ENCODE measurements at places on chromosomes 7 and 10.

DNA sequence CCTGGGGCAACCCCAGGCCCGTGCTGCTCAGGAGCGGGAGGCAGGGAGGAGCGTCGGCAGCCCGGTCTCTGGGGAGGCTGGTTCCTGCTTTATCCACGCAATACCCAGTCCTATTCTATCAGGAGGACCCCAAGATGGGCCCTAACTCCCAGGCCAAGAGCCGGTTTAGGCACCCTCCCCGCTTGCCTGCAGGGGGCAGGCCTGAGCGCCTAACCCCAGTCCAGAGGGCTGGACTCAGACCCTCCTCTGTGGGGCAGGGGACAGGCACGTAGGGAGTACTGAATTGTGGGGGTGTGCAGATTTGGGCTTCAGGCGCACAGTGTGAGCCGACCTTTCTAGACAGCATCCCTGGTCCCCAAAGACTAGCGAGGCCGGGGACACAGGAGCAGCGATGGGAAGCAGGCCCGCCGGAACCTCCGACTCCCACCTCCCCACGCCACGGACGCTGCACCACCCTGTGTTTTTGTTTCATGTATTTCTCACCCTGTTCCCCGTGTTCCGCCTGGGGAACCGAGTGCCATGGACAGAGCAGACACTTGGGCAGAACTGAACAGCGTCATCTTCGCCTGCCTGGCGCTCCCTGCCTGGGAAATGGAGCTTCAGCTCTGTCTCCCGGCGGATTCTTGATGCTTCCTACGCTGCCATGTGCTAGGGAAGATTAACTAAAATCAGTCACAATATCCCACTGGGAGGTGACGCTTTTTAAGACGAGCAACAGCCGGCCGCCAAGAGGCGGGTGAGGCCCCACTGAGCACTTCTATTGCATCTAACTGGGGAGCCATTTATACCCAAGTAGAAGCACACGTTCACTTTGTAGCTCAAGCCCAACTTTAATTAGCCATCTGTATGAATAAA is 5.3 kb downstream of the NUDT1 start:
- DNase-seq = no peak

DNA sequence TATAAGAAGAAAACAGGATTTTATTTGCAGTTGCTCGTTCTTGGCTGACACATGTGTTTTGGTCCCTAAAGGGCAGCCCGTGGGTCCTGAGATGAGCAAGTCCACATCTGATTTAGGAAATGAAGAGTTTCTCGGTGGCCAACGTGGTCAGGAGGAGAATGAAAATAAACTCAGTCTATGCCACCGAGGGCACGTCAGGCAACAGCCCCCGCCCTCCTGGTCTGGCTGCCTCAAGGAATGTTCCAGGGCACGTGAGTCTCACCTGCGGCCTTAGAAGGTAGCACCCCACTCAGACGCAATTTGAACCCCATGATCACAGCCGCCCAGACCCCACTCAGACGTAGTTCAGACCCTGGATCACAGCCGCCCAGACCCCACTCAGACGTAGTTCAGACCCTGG is 197.2 kb downstream of the ADARB2 start:
- DNase-seq = no peak

DNA sequence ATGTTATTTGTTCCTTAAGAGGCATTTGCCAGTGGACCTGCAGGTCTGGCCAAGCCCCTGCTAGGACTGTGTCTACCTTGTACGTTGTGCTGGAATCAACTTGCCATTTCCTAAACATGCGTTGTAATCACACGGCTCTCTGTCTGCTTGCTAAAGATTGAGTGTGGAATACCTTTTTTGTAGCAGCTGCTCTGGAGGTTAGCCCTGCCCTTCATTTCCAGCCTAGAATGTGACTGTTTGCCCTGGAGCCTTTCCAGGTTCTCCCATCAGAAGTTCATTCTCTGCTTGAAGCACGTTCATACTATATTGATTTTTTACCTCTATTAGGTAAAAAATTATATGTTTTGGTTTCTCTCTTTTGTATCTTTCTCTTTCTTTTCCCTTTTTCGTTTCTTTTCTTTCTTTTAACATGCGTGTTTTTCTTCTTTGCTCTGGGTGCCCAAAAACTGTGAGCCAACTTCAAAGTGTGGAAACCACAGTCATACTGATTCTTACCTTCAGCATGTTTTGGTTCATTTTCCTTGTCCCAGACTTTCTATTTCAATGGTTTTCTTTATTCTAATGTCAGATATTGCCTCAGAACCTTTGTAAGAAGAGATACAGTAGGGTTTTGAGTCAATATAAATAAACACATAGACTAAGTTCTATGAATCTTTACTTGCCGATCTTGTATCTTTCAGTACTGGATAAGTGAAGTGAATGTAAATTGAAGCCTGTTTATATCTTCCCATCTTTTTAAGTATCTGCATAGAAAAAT is 111.9 kb upstream of the RPA3 start:
- no peak for DNase-seq

- no peak for DNase-seq
These were observed 24.2 kb downstream of the TSPAN15 start for GRCh38 chr10:69475433-69475830.

- no peak for DNase-seq
These were observed 5.0 kb upstream of the GDF2 start for GRCh38 chr10:47317251-47317650.

DNA sequence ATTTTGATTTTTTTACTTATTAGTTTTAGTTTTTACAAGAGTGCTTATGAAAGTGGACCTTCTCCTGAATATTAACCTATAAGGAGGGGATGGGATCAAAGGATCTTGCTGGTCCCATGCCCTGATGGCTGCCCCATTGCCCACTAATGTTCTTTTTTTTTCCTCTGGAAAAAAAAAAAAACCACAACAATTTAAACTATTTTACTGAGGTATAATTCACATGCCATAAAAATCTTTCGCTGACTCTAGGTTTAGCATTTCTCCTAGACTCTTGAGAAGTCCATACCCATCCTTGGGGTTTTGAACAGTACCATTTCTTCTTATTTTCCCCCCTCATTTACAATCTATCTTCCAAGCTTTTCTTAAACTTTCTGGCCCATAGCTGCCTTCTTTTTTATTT is 481.8 kb downstream of the TFEC start:
- no peak for DNase-seq

DNA sequence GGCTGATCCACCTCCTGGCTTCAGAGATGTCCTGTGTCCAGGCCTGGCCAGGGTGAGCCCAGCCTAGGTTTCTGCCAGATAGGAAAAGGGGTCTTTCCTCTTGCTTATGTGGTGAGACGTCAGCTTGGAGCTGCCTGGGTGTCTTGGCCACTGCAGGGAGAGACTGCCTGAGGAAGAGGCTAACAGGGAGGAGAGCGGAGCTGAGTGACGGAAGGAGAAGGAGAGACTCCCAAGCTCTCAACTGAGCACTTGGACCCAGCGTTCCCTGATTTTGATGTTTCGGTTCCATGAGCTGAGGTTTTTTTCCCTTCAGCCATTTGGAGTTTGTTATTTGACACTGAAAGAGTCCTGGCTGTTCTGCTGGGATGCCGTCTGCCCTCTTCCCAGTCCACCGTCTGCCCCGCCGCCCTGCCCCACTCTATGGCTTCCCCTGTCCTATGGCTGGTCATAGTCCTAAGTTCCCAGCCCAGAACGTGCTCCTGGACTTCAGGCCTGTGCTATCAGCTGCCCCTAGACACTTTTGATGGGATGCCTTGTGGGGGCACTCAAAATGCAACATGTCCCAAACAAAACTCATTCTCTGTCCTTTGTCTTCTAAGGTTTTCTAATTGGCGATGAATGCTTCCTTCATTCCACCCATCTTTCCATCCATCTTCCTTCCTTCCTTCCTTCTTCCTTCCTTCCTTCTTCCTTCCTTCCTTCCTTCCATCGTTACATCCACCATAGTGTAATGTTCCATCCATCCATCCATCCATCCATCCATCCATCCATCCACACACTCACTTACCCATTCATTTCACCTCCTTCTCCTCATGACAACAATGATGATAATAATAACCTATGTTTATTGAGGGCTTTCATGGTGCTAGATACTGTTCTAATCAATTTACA is 20.3 kb upstream of the PCBD1 start:
- no peak for DNase-seq

GRCh38 chr10:121158988-121159579 is 307.9 kb downstream of the WDR11 start:
- DNase-seq = no peak

- DNase-seq = no peak
These were observed 97.2 kb downstream of the JAZF1 start for GRCh38 chr7:28083164-28083997.

DNA sequence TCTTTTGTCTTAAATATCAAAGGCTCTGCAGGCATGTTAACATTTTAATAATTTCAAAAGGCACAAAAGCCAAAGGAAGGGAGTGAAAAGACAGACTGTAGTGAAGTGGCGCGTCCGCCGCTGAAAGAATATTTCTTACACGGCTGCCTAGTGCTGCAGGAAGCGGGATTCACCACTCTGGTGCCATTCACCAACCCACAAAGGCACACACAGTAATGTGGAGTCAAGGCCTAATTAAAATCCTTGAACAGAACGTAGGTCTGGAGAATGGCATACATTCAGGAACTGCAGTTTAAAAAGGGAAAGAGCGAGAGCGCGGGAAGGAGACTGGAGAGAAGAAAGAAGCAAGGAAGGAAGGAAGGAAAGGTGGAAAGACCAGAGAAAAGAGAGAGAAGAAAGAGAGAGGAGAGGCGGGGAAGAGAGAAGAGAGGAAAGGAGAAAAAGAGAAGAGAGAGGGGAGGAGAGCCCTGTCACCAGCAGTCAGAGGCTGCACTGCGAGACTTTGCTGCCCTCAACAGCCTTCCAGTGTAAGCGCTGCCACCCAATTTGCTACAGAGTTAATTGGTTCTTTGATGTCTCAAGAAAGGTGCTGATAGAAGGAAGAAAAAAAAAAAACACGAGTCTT is 554.0 kb downstream of the MDFIC start:
- no peak for DNase-seq
